ENCODE measurements at places on chromosomes 16 and 17. TPM values are rescaled to one million over a fixed set of nuclear protein-coding genes. Genes with fewer than 3 reads are reported as not detected.

Gene BCL6B
- 13.7 TPM for polyA plus RNA-seq

Gene LRRC37A
- 0.68 TPM for polyA plus RNA-seq

Gene AANAT
- polyA plus RNA-seq: not detected

Gene ADAM11
- 0.17 TPM for polyA plus RNA-seq

Gene SLC26A11
- 20.0 TPM for polyA plus RNA-seq

Gene IRF8
- 2.3 TPM for polyA plus RNA-seq

Gene TMEM106A
- 5.6 TPM for polyA plus RNA-seq

Gene BICDL2
- polyA plus RNA-seq: not detected

Gene UBE2Z
- polyA plus RNA-seq: 40.1 TPM

Gene NARF
- polyA plus RNA-seq: 37.8 TPM

Gene ELMO3
- 1.2 TPM for polyA plus RNA-seq

Gene CHCT1
- polyA plus RNA-seq: 0.08 TPM

Gene MYH2
- polyA plus RNA-seq: 0.25 TPM

Gene PPP1R9B
- 17.8 TPM for polyA plus RNA-seq

Gene YBX2
- 0.33 TPM for polyA plus RNA-seq

Gene KRTAP17-1
- polyA plus RNA-seq: not detected

Gene AOC3
- 197 TPM for polyA plus RNA-seq

Gene ARHGAP23
- polyA plus RNA-seq: 23.5 TPM

Gene KRT24
- polyA plus RNA-seq: not detected

Gene ODF4
- polyA plus RNA-seq: not detected

Gene RHBDL3
- polyA plus RNA-seq: 1.8 TPM

Gene KDM8
- 5.0 TPM for polyA plus RNA-seq

Gene MYO15A
- 2.7 TPM for polyA plus RNA-seq

Gene ABI3
- 4.6 TPM for polyA plus RNA-seq

Gene TP53TG3C
- polyA plus RNA-seq: 0.23 TPM

Gene CYB5B
- polyA plus RNA-seq: 148 TPM

Gene HEATR9
- not detected for polyA plus RNA-seq

Gene SULT1A3
- 10.0 TPM for polyA plus RNA-seq

Gene TNK1
- 3.6 TPM for polyA plus RNA-seq

Gene SULT1A4
- polyA plus RNA-seq: 0.23 TPM

Gene MAP2K6
- polyA plus RNA-seq: 1.0 TPM

Gene IKZF3
- 0.16 TPM for polyA plus RNA-seq

Gene EVPLL
- polyA plus RNA-seq: not detected

Gene METTL9
- 222 TPM for polyA plus RNA-seq

Gene SLC16A11
- polyA plus RNA-seq: not detected

Gene PRSS36
- 0.96 TPM for polyA plus RNA-seq

Gene ZMYND15
- 0.57 TPM for polyA plus RNA-seq

Gene SLC16A6
- 0.12 TPM for polyA plus RNA-seq

Gene SOX15
- 2.7 TPM for polyA plus RNA-seq

Gene ADGRG3
- polyA plus RNA-seq: 1.2 TPM

Gene RBFOX1
- polyA plus RNA-seq: 0.68 TPM

Gene GDPD1
- polyA plus RNA-seq: 1.5 TPM

Gene CCL2
- polyA plus RNA-seq: 50.9 TPM
